ENCODE measurements at places on chromosomes 13 and 19.

DNA sequence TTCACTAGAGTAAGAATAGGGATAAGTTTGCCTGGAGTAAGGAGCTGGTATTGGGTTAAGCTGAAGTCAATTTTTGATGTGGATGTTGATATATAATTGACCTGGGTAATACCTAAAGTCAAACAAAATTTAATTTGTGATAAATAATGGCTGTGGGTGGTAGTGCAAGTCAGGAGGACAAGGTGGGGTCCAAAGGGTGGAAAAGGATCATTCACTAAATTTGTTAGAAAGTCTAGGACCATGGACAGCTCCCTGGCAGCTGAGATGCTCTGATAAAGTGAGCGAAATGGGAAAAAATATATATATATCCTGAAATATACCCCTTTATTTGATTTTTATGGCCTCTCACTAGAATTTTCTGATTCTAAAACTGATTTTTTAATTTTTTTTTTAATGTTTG is 463.5 kb downstream of the GPC6 start:
- DNase-seq: no peak

DNA sequence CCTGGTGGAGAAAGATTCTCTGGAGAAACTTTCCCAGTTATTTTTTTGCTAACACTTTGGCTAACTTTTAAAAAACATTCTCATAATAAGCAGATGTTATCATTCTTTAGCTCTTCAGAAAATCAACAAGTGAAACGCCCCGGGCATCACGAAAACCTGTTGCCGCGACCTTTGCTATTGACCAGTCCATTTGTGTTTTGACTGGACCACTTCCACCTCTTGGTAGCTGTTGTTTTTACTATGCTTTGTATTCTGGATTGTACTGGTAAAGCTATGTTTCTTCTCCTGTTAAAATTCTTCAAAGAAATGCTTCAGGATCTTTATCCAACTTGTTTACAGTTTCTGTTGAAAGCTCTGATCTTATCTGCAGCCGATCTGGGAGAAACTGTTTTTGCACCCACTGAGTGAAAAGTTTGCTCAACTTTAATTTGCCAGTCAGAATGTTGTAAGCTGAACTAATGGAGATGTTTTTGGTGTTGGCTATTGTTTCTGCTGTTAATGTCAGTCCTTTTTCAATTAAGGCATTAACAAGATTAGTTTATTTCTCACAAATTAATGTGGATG is 23.3 kb downstream of the UFM1 start:
- no peak for DNase-seq

GRCh38 chr13:27211771-27212364 is 39.5 kb upstream of the RPL21 start:
- DNase-seq: no peak

- DNase-seq: no peak
Observed at GRCh38 chr13:111853721-111854120, 213.2 kb upstream of the SOX1 start.

DNA sequence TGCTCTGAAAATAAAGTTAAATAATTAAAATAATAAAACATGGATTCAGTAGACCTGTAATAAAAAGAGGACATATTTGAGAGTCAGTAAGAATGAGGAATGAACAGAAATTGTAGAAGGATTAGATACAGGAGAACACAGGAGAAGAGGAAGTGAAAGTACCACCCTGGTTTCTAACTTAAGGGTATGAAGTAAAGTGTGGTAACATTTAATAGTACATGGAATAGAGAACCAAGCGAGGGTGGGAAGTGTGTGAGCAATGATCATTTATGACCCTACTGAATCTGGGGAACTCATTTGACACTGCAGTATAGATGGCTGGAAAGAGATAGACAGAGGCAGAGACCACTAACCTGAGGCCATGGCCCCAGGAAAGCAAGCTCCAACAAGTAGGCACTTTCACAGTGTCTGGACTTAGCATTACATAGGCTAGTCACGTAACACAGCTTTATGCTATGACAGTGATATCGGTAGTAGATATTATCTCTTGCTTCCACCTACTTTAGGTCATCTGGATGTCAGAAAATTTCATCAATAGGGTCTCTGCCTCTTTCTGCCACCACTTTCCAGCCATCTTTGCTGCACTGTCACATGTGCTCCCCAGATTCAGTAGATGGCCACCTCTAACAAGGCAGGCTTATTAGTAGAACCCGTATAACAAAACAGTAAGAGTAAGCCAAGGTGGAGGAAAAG is 633.9 kb upstream of the MIR17HG start:
- DNase-seq: peak; percentile 11

GRCh38 chr13:32362574-32362973 is 47.3 kb downstream of the BRCA2 start:
- DNase-seq: no peak

- no peak for DNase-seq
Observed at GRCh38 chr13:37481011-37481884, 117.3 kb downstream of the POSTN start.

DNA sequence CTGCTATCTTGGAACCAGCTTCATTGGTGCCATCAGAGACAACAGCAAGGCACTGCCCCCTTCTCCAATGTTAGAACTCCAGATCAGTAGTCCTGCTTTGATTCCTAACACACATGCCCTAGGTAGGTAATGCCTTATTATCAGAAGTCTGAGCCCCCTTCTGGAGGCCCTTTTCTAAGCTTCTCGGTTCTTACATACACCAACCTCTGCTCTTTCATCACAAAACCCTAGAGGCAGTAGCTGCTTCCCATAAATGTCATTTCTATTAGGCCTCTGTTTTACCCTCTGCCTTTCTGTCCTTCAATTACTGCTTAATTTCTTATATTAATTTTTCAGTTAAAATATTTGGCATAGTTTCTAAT is 65.3 kb upstream of the KLHL1 start:
- no peak for DNase-seq

DNA sequence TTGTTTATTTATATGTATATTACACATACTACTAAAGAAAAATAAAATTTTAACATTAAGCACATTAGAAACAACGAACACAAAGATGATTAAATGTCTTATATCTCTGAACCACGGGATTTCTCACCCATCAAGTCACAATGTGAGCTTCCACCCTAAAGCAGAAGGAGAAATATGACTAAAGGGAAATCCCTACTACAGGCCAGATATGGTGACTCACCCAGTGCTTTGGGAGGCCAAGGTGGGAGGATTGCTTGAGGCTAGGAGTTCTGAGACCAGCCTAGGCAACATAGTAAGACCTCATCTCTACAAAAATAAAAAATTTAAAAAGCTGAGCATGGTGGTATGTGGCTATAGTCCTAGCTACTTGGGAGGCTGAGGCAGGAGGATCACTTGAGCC is 24.6 kb downstream of the DCT start:
- no peak for DNase-seq

DNA sequence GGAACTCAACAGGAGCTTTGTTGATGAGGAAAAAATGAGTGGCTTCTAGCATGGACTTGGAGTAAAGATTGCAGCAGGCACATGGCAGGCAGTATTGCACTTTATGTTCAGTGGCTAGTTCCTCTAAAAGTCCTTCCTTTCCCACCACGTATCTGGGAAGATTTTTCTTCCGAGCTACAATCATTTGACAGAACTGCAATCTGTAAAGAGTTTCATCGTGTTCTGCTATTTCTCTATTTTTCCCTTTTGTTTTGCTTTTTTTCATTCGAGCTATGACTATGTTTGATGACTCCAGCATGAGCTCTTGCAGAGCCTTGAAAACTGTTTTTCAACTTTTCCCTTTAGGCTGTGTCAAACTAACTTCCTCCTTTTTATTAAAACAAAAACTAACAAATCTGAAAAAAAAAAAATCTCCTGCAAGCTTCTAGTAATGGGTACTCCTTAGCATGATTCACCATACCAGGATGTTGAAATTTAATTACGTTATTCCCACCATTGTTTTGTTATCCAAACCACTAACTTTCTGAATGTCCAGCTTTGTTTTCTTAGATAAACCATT is 12.3 kb downstream of the CLDN10 start:
- no peak for DNase-seq
